ENCODE measurements at places on chromosomes 7 and 10. TPM values are rescaled to one million over a fixed set of nuclear protein-coding genes. Genes with fewer than 3 reads are reported as not detected.

Gene IQUB
- total RNA-seq: 3.4 TPM

Gene ENKUR
- 5.0 TPM for total RNA-seq

Gene CHCHD3
- total RNA-seq: 55.1 TPM

Gene CPN1
- total RNA-seq: not detected

Gene TYW1
- total RNA-seq: 13.9 TPM

Gene CYP3A4
- not detected for total RNA-seq

Gene TMEM196
- total RNA-seq: 10.1 TPM

Gene EVX1
- total RNA-seq: not detected

Gene PTF1A
- not detected for total RNA-seq

Gene FAM107B
- total RNA-seq: 82.8 TPM

Gene DUSP5
- 4.7 TPM for total RNA-seq

Gene KAZALD1
- 1.4 TPM for total RNA-seq

Gene PURB
- 44.3 TPM for total RNA-seq

Gene TLX1
- not detected for total RNA-seq

Gene SLC18A2
- total RNA-seq: not detected

Gene LDB1
- 70.8 TPM for total RNA-seq

Gene CALML5
- not detected for total RNA-seq

Gene SEMA3E
- total RNA-seq: 22.9 TPM

Gene SORBS1
- total RNA-seq: 123 TPM

Gene FAM13C
- 24.3 TPM for total RNA-seq

Gene SPDYE5
- total RNA-seq: not detected

Gene CNTNAP2
- total RNA-seq: 37.3 TPM

Gene VWC2
- 2.8 TPM for total RNA-seq

Gene GPR146
- total RNA-seq: 6.7 TPM

Gene BTBD16
- not detected for total RNA-seq

Gene ANKRD7
- 5.9 TPM for total RNA-seq

Gene SLC16A9
- 11.4 TPM for total RNA-seq

Gene TBRG4
- total RNA-seq: 47.4 TPM

Gene GATA3
- not detected for total RNA-seq

Gene PIK3AP1
- 5.6 TPM for total RNA-seq

Gene DLX5
- 3.4 TPM for total RNA-seq

Gene CYP26C1
- total RNA-seq: 0.16 TPM

Gene DCLRE1A
- total RNA-seq: 18.2 TPM

Gene ARMH3
- total RNA-seq: 25.1 TPM

Gene CALN1
- 45.5 TPM for total RNA-seq

Gene MOGAT3
- total RNA-seq: not detected

Gene RARRES2
- total RNA-seq: 6.2 TPM

Gene GDF10
- total RNA-seq: 3.1 TPM

Gene NACAD
- 5.5 TPM for total RNA-seq

Gene LAMB1
- 31.4 TPM for total RNA-seq

Gene FFAR4
- total RNA-seq: not detected

Gene VKORC1L1
- 31.7 TPM for total RNA-seq

Gene GIMAP2
- 4.4 TPM for total RNA-seq

Gene BCL7B
- 9.4 TPM for total RNA-seq

Gene ITGB8
- 109 TPM for total RNA-seq

Data from occipital lobe (tissue), 3 donors.